NCI-H1694 (cell line): ENCODE measurements at places on chromosomes 4 and X.

- no peak for DNase-seq
These were observed 74.4 kb downstream of the ENOX2 start for GRCh38 chrX:130828641-130829040.

DNA sequence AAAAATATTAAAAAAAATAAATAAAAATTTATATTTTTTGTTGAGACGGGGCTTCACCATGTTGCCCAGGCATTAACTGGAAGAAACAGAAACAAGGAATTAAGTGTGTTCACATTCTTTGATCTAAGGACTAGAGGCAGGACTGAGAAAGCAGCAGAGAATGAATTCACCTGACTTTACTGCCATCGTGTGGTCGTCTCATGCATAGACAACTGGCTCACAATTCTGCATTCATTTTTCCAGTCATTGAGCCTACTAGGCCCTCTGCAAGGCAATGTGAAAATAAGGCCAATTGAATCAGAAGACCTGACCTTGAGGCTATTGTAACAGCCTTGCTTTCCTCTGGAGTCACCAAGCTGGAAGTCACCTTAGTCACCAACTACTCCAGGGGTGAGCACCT, 37.4 kb downstream of the LHFPL1 start:
- peak; percentile 60 for DNase-seq

GRCh38 chr4:76854858-76855257, 43.1 kb downstream of the SOWAHB start:
- DNase-seq = no peak

- no peak for DNase-seq
These were observed 389.4 kb downstream of the PABPC4L start for GRCh38 chr4:133812236-133812635.

DNA sequence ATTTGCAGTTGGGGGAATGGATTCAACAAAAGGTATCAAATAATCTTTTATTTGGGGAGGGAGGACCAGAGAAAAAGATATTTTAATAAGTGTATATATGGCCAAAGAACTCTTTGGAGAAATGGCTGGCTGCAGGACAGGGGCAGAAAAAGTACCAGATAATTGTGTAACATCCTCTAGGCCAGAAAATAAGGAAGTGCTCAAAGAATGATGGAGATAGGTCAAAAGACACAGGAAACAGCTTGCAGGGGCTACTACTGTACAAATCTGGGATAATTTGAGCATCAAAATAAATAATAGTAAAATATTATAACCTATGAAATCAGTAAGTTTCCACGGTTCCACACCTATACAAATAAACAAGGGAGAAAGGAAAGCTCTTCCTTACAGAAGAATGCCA, 34.8 kb downstream of the KLHL5 start:
- DNase-seq = no peak

- no peak for DNase-seq
These were observed 13.3 kb upstream of the SPANXN2 start for GRCh38 chrX:143733866-143734265.

DNA sequence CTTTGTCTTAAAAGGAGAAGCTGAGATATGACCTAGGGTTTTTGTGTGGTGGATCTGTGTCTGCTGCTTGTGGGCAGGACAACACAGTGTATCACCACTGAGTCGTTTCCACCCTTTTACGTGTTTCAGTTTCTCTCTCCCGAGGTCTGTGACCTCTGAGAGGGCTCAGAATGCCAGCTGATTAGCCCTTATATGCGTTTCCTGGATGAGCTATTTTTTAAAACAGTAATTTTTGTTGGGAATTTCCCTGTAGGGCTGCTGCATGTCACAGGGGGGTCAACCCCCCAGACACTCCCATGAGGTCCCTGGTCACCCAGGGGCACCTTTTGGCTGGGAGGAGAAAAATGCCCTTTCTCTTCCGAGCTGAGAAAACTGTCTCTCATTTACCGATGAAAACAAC, 170.4 kb upstream of the CASK start:
- DNase-seq = no peak
